ENCODE measurements at places on chromosomes 16 and 17.

DNA sequence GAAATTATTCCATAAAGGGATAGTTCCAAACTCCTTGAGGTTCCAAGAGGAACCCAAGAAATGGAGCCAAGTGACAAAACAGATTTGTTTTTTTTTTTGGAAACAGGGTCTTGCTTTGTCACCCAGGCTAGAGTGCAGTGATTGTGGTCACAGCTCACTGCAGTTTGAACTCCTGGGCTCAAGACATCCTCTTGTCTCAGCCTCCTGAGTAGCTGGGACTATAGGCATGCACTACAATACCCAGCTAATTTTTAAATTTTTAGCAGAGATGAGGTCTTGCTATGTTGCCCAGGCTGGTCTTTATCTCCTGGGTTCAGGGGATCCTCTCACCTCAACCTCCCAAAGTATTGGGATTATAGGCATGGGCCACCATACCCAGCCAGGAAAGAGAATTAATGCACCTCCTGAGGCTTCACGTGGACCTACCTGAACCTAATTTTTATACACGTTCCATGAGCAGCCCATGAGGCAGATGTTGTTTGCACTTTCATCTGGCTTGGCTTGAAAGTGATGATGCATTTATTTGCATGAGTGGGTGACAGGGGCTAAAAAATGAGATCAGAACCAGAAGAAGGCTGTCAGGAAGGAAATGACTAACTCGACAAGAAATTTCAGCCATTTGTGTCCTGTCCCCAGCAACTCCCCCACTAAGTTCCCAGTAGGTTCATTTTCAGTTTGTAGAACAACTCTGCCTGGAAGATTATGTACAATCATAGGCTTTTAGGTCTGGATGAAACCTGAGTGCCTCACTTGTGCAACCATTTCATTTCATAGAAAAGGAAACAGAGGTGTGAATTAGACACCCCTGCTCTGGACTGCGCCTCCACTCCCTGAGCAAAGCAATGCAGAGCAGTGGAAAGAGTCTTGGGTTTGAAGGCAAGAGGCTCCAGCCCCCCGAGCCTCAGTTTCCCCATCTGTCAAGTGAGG is 10.3 kb upstream of the IRF8 start:
- DNase-seq: peak; percentile 57

DNA sequence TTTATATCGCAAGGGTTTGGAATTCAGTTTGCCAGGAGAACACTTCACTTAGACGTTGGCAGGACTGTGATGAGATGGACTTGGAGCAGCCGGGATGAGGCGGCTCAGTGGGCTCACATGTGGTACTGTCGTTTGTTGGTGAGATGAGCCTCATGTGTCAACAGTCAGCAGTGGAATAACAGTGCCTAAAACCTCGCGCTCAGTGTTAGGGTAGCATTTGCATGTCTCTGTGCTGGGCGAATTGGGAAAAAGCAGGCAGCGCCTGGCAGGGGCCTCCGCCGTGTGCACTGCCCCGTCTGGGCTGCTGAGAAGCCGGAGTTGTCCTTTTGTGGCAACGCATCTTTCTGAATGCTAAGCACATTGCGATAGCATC is 49.7 kb downstream of the CRISPLD2 start:
- no peak for DNase-seq

- DNase-seq: no peak
Measured at GRCh38 chr17:2212400-2212981, 91.1 kb downstream of the SMG6 start.

DNA sequence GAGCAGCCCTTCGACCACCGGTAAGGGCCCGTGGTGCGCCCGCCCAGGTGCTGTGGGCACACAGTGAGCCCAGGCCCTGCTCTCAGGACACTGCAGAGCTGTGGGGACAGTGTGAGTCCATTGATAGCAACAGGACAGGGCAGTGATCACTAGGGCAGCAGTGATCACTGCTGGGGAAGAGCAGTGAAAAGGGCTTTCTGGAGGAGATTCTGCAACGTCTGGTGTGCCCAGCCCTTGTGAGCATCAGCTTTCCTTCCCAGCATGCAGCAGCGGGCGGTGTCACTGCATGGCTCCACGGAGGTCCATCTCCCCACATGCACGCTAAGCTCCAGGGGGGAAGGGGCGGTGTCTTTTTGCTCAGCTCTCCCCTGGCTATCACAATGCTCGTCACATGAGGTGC is 32.1 kb downstream of the MAP1LC3B start:
- no peak for DNase-seq

GRCh38 chr16:4874666-4875065 is 27.4 kb downstream of the UBN1 start:
- no peak for DNase-seq

- DNase-seq: no peak
Measured at GRCh38 chr17:13544292-13544691, 57.4 kb downstream of the HS3ST3A1 start.

DNA sequence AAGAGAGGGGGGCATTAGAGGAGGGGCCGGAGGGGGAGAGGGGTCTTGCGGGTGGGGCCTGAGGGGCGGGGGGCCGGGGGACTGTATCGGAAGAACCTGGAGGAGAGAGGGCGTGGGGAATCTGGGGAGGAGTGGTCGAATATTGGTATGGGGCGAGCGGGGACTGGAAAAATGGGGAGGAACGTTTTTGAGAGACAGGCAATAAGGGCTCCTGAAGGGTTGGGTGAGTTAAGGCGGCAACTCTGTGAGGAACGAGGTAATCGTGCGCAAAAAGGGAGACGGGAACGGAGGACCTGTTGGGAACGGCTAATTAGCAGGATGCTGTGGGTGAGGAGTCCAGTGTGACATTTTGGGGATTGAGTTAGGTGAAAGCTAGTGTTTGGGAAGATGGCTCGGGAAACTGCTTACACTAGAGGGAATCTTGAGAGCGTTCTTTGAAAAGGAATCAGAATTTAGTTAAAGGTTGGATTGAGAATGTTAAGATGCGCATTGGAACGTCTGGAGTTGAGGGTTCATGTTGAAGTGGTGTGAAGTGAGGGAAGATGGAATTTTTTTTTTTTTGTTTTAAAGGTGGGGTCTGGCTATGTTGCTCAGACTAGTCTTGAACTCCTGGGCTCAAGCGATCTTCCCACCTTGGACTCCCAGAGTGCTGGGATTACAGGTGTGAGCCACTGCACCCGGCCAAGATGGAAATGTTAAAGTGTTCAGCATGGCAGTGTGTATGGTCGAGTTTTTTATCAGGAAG is 662 bp downstream of the WIPF2 start:
- DNase-seq: peak; percentile 52

DNA sequence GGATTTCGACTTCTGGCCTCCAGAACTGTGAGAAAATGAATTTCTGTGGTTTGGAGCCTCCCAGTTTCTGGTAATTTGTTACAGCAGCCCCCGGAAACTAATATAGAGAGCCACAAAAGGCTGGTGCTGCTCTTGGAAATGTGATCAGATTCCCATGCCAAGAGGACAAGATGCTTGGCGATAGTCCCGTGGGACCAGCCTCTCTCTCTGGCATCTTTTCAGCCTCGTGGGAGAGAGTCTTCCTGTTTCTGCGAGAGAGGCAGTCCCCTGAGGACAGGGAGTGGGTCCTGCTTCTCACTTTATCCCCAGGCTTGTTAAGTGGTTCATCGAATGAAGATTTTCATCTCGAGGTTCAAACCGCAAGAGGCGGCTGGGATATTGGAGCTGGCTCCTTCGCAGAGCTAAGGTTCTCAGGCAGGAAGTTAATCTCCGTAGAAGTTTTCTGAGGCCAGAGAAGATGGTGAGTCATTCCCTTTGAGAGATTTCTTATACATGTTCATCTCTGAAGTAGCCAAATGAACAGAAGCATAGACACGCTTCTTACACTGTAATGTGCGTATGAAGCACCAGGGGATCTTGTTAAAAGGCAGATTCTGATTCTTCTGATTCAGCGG is 211.6 kb upstream of the SDK2 start:
- no peak for DNase-seq

GRCh38 chr16:72995151-72995881 is 52.6 kb downstream of the ZFHX3 start:
- DNase-seq: no peak

DNA sequence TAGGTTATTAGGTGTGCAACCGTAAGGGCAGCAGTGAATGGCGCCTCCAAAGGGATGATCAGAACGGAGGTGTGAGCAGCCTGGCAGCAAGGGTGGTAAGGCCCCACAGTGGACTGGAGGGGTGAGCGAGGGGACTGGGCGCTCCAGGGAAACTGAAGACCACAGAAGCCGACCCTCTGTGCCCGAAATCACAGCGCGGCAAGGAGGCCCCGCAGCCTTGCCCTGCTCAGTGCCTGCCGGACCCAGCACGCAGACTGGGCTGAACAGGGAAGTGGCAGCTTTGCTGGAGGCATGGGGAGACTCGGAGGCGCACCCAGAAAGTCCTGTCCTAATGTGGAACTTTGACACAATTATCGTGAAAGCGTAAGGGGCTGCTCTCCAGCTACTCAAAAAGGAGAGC is 38.4 kb downstream of the KLHDC4 start:
- DNase-seq: no peak

DNA sequence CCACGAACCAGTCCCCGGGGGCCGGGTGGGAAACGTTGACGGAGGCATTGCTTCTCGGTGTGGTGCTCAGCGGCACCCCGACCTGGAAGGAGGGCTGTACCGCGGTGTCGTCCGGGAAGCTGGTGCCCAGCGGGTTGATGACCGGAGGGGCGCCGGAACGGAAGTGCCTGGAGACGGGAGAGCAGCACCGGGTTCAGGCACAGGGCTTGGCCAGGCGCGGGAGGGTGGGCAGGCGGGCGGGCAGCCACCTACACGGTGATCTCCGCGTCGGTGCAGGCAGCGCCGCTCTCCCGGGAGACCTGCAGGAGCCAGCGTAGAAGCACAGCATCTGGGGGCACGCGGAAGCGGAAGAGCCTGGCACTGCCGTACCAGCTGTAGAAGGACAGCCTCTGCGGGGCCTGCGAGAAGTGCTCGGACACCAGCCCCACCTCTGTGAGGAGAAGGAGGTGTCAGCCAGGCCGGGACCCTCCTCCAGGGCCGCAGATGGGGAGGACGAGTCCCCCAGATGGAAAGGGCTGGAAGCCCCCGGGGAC is 4.3 kb downstream of the PGAP6 start:
- DNase-seq: no peak

- DNase-seq: no peak
Measured at GRCh38 chr17:3511852-3512504, 36.2 kb downstream of the ASPA start.

- DNase-seq: no peak
Measured at GRCh38 chr17:76992891-76993290, 124.7 kb downstream of the MGAT5B start.

GRCh38 chr17:7330638-7331015 is 1.5 kb upstream of the NEURL4 start:
- DNase-seq: no peak

DNA sequence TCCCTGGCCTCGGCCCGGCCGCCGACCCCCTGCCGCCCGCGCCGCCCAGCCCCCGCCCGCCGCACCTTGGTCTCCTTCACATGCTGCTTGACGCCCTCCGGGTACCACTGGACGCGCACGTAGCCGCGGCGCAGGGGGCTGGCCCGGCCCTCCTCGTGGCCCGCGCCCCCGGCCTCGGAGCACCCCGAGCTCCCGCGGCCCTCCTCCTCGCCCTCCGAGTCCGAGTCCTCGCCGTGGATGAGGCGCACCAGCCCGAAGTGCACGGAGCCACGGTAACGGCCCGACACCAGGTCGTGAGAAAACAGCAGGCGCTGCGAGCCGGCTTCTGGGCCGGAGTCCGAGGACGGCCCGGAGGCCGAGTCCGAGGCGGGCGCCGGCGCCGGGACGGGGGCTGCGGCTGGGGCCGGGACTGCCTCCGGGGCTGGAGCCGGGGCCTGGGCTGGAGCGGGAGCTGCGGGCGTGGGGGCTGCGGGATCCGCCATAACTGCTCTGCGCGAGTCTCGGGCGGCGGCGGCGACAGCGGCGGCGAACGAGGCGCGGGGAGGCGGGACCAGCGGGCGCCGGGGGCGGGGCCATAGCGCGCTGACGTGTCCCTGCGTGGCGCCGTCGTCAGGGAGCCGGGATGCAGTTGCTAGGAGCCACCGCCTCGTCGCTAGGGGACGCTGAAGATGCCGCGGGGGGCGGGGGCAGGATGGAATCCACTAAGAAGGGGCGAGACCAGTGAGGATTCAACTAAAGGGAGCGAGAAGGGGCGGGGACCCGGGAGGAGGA is at the start of gene UBE2O:
UBE2O (minus strand) TSS at position 493 of the 771 bp plus-strand sequence; CDS start at position 482, 11 bp downstream.
- peak; percentile 94 for DNase-seq

GRCh38 chr17:4607261-4607741 is 23.0 kb downstream of the SMTNL2 start:
- no peak for DNase-seq

DNA sequence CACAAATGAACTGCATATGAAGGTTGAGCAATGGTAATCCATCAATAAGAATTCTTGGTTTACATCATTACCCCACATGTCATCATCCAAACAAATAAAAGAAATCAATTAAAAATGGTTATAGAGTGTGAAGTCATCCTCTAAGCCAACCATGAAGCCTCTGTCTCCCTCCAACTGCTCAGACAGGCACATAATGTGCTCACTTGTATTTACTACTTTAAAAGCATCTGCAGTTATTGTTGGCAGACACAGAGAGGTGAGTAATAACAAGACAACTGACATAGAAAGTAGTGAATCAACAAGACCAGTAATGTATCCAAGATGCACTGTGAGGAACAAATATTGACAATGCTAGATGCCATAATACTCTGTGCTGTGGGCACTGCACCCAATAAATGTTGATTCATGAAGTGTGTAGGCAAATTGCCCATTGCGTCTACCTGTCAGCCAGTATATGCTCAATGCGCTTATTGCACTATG is 20.0 kb downstream of the ADAMTS18 start:
- no peak for DNase-seq

DNA sequence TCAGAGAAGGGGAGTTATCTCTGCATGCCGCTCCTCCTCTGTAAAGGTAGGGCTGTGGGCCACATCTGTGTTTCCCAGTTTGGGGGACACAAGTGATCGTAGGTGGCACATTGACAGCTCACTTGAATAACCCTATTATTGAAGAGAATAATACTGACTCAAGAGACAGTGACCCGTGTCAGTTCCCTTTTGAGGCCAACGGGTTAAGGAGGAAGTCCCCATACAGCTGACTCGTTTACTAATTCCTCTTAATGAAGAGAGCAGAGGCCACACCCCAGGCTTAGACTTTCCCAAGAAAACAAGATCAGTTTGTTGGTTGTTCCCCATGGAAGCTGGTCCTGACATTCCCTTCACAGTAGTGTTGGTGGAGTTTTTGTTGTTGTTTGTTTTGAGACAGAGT is 33.0 kb downstream of the IL4R start:
- no peak for DNase-seq

GRCh38 chr16:9965079-9965478 is 217.1 kb downstream of the GRIN2A start:
- DNase-seq: no peak

- DNase-seq: no peak
Measured at GRCh38 chr17:5138616-5139457, 23.0 kb downstream of the USP6 start.

GRCh38 chr16:86524029-86524428 is 13.7 kb downstream of the FOXF1 start:
- DNase-seq: no peak

Measured in activated CD4-positive, alpha-beta memory T cell treated with anti-CD3 and anti-CD28 coated beads for 36 hours (primary cell).